ENCODE measurements at places on chromosomes 7 and 10.

- no peak for DNase-seq
Observed at GRCh38 chr10:108388706-108389105, 1224.2 kb upstream of the SORCS1 start.

DNA sequence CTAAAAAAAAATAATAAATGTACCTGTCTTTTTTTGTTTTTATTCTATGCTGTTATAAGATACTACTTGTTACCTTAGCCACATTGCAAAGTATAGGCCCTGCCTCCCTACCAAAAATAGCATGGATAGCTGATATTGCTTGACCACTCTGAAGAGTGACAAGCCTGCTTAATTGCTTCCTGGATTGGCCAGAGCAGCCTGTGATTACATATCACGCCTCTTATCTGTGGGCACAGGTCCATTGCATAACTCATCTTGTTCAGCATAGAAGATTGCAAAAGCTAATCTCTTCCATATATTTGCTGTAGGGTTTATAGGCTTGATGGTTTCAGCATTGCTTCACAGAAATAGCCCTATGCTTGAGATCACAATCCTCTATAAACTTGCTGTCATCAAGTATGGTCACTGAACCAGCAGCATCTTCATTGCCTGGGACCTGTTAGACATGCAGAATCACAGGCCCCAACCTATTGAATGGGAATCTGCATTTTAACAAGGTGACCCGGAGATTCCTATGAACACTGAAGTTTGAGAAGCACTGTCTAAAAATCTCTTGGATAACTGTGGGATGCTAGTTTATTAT is 280.8 kb upstream of the CDC14C start:
- DNase-seq, result no peak

DNA sequence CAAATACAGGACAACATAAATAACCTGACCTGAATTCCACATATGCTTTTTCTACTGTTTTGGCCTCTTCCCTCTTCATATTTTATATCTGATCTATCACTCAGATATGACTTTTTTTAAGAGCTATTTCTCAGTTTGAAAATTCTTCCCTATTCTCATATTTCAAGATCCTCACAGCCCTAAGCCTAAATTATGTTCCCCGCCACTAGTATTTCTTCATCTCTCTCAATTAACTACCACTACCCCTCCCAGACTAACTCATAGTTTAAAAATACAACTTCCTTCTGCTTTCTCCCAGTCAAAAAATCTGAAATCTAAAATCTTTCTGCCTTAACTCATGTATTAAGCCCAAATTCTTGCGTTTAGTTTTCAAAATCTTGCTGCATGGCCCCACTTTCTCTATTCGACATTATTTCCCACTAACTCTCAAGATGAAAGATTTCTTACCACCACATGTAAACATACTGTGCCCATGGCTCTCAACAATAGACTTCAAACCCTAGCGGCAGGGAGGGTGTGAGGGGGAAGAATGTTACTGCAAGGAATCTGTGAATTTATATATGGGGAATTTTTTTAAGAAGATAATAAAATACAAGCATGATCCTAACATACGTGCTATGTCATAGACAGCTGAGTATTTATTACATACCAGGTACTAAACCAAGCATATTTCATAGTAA is 64.6 kb downstream of the TFEC start:
- no peak for DNase-seq

DNA sequence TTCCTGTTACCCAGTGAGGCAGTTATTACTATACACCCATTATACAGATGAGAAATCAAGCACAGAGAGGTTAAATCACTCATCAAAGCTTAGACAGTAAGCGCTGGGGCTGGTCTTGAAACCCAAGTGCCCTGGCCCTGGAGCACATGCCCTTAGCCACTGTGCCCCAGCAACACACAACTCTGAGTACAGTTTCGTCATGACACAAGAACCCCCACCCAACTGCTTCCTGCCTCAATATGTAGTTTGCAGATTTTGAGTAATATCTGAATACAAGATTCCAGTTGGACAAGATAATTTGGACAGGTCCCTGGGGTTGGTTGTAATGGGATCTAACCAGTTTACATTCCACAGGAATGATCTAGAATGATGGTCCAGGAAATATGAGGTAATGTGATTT is 62.8 kb downstream of the SH3PXD2A start:
- no peak for DNase-seq

DNA sequence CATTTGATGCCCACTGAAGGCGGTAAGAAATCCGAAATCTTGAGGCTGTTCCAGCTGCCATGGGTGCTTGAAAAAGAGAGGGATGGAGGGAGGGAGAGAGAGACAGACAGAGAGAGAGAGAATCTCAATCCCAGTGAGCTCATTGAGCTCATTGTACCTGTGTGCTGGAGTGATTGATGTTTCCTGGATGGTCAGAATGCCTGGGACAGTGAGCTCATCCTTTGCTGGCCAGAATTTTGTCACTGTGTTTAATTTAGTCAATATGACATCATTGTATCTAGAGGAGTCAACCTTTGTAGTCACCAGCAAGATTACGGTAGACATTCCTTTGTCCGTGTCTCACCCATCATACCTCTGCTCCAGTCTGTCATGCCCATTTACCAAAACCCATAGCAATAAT is 625.4 kb upstream of the POM121L12 start:
- DNase-seq, result no peak

Measured in effector CD8-positive, alpha-beta T cell (primary cell).